ENCODE measurements at places on chromosomes 11 and 22.
A peak's percentile ranks its signal among the peaks of the same experiment; 100 is the strongest.

DNA sequence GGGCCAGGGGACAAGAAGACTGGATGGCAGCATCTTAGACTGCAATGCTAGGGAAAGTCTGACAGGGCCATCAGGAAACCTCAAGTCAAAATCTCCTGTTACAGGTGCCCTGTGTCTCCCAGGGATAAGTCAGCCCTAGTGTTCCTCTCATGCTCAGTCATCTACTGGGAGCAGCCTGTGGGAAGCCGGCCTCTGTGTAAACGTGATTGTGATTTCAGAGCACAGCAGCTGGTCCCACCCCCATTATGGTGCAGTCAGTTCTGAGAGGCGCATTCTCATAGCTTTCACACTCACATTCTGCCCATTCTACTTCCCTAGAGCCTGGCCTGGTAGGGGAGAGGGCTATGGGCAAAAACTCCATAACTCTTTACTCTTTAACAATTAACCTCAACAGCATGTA is 7.2 kb upstream of the SLN start:
- DNase-seq, result no peak

- no peak for DNase-seq
Observed at GRCh38 chr22:22403771-22404170, 104.8 kb downstream of the ZNF280B start.

GRCh38 chr11:113279591-113279990 is 34.8 kb upstream of the TTC12 start:
- DNase-seq, result no peak

DNA sequence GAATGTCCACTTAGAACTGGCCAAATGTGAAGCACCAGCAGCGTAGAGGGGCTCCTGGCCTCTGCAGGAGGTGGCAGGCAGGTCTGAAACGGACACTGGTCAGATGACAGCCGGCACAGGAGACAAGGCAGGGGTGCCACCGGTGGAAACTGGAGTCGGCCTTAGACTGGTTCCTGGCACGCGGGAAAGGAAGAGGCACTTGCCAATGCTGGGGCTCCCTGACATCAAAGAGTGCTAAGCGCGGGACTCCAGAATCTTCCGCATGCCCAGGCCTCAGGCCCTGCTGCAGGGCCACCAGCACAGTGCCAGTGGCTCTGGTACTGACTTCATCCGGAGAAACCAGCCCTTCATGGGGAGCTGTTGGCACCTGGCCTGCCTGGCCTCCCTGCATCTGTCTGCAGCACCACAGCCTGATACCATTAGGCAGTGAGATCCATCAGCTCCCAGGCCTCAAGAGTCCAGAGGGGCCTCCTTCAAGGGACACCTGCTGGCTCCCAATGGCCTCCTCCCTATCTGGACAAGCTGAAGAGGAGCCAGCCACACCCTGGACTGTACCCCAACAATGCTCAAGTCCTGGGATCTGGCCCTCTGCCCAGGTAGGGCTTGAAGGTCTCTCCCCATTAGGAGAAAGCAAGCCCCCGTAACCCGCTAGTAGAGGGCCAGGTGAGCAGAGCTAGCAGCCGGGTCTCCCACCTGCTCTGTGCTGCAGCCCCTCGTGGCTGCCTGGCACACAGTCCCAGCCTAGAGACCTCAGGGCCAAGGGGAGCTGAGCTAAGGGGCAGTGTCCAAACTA is 29.7 kb upstream of the GNB1L start:
- DNase-seq, result no peak

DNA sequence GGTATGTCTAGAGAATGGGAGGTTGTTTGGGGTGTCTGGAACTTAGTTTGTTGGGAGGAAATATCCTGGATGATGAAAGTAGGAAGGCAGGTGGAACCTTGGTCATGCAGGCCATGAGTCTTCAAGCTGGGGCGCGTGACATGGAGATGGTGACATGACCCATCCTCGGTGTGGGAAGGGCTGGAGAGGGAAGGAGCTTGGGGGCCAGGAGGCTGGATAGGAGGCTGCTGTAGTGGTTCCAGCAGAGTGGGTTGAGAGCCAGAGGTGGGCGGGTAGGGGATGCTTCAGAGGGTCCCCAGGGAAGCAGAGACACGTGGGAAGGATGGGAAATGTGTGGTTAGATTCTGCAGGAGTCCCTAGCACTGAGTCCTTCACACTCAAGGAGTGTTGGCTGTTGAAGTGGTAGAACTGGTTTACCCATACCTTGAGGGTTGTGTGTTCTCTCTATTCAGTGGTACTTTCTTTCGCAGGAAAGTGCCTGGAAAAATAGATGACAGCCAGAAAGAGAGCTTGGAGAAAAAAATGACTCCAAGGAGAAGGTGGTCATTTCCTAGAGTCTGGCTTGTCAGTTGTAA is 56.8 kb downstream of the LDLRAD3 start:
- no peak for DNase-seq

DNA sequence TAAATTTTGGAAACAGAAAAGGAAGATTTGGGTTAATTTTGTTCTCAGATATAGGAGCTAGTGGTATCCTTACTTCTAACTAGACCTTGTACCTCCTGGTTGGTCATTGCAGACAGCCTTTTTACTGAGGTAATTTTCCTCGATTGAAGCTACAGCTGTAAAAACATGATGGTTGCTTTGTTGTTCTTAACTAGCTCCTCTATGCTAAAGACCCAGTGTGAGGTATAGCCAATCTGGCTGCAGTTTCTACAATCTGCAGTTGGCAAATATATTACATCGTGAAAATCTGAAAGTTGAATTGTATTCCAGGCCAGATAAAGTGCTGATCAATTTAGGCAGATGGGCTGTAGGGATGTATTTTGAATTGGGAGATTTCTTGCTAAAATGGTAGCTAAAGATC is 116.5 kb downstream of the AASDHPPT start:
- DNase-seq, result no peak

DNA sequence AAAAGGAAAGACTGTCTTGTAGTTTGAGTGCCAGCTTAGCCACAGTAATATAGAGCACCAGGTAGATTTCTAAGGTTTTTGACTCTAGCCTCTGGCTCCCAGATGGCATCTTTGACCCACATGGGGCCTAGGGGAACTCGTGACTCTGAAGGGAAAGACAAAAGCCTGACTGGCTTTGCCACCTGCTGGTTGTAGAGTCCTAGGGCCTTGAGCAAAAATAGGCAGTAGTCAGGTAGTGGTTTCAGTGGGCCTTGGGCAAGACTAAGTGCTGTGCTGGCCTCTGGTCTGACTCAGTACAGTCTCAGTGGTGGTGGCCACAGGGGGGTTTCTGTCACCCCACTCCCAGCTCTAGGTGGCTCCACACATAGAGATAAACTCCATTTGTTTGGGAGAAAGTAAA is 349.4 kb downstream of the FAM181B start:
- DNase-seq, result no peak

- no peak for DNase-seq
Observed at GRCh38 chr22:46214149-46214548, 35.9 kb downstream of the CDPF1 start.

GRCh38 chr22:24096758-24097115 is 84.5 kb upstream of the SUSD2 start:
- no peak for DNase-seq

- no peak for DNase-seq
Observed at GRCh38 chr11:130600616-130601015, 152.2 kb downstream of the ADAMTS15 start.

- DNase-seq, result no peak
Observed at GRCh38 chr22:40010746-40011145, 16.0 kb downstream of the FAM83F start.

DNA sequence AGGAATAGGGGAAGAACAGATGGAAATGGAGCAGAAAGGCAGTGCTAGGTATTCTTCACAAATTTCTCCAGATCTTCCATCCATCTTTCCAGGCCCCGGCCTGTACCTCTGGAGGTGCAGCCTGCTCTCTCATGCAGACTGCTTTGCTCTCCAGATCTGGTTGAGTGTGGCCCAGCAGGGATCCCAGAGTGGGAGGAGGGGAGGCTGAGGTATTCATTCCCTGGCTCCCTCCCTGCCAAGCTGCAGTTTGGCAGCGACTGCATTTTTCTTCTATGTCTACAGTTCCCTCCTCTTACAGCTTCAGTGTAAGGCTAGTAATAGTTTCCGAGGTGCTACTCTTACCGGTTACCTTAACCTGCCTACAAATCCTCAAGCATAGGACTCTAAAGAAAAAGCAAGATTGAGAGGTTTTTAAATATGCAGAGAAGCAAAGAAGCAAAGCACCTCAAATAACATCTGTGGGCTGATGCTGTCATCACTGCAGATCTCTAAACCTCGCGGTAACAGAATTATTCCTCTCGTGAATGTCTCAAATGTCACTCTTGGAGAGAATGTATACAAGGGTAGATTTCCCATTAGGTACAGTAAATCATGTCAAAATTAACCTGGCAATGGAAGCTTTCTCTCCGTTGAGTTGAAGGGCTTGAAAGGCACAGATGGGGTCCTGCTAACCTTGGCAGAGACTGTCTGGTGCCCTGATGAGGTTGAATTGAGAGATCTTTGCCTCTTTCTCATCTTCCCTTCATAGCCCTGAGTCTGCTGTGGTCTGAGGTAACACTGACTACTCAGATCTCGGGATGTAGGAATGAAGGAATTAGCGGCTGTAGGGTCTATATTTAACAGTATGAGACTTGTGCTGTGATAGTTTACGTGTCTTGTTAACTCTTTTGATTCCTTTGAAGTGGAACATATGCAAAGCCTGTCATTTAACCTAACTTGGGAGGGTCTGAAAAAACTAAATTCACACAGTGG is 297.9 kb upstream of the C11orf87 start:
- peak; percentile 1 for DNase-seq

DNA sequence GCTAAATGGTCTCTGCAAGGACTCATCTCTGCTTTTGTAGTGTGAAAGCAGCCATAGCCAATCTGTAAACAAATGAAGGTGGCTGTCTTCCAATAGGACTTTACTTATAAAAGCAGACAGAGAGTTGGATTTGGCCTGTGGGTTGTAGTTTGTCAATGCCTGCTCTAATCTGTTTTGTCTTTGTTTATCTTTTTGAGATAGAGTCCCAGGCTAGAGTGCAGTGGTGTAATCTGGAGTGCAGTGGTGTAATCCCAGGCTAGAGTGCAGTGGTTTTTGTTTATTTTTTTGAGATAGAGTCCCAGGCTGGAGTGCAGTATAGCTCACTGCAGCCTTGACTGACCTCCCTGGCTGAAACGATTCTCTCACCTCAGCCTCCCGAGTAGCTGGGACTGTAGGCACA is 8.6 kb downstream of the PPP6R3 start:
- no peak for DNase-seq

GRCh38 chr11:94515398-94515797 is 3.1 kb downstream of the C11orf97 start:
- DNase-seq, result no peak

GRCh38 chr11:20355221-20356219 is 8.0 kb upstream of the HTATIP2 start:
- no peak for DNase-seq

DNA sequence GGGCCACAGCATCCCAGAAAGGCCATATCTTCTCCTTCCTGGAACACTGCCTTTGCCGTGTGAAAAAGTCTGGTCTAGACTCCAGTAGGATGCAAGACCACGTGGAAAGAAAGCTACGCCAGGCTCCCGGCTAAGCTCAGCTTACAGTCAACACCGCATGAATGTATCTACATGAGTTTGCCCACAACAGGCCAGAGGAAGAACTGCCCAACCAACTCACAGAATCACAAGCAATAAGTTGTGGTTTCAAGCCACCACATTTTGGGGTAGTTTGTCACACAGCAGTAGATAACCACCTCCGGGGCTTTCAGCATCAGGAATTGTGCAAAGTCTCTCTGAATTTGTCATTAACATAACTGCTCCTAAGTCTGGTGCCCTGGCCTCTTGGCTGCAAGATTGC is 27.3 kb downstream of the HSPA8 start:
- DNase-seq, result no peak

DNA sequence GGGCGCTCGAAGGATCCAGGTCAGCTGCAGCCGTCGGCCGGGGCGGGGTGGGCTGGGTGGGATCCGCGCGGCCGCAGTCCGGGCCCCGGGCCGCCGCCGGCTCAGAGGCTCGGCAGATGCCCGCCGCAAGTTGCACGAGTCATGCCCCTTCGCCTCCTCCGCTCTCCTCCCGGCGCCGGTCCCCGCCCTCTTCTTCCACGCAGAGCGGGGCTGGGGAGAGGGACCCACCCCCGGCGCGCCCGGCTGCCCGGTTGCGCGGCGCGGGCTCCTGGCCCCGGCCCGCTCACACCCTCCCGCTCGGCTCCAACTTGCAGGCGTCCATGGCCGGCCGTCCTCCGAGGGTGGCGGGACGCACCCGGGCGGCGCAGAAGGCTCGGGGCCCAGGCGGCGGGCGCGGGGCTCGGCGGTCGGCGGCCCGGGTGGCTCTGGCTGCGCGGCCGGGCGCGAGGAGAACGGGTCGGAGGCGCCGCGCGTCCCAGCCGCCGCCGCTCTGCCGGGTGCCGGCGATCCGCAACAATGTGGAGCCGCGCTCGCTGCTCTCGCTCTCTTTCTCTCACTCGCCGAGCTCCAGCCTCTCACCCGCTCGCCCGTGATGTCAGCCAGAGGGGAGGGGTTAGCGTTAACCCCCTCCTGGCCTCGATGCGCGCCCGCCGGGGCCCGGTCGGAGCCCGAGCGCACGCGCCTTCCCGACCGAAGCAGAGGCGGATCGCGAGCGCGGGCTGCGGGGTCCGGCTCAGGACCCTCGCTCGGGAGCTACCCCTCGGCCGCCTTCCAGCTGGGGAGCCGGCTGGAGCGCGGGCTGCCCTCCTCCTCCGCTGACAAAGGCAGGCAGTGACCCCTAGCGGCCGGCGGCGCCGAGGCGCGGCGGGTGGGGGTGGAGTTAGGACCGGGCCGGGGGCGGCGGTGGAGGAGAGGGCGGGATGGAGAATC is at the start of gene NECTIN1:
Gene NECTIN1, minus strand, starts transcription at position 550 of the 930 bp plus-strand sequence. CDS start 647 bp downstream, outside the sequence.
- peak; percentile 77 for DNase-seq

- DNase-seq, result no peak
Observed at GRCh38 chr22:46631113-46631512, 10.9 kb downstream of the GRAMD4 start.

DNA sequence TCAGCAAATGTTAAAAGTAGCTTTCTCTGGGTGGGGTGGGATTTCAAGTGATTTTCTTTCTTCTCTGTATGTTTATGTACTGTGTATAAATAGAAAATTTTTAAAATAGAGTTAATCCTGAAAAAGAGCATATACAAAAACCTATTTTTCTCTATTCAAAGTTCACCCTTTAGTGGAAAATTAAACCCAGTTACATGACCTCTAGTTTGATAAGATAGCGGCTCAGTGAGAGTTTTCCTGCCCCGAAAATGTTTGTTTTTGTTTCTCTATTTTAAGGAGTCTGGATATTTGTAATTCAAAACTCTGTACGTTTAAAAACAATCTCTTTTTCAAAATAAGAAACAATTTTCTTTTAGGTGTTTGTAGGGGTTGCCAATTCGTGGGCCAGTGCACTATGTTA is 42.1 kb upstream of the PITPNB start:
- no peak for DNase-seq

GRCh38 chr11:532986-533585 is 2.3 kb downstream of the HRAS start:
- no peak for DNase-seq

DNA sequence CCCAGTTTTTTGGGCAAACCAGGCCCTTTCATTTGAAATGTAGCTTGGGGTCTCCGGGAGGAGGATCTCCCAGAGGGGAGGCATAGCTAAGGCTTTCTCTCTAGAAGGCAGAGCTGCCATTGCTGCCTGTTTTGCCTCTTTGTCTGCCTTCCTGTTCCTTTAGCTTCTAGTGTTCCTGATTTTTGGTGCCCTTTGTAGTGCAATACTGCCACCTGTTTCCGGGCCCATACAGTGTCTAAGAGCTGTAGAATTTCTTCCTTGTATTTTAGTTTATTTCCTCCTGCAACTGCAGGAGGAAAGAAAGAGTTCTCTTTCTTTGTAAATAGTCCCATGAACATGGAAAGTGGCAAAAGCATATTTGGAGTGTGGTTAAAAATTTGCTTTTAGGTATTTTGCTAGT is 19.3 kb upstream of the GLYATL1 start:
- no peak for DNase-seq

GRCh38 chr22:41301085-41302020 is at the start of gene ZC3H7B:
TSS of gene ZC3H7B (plus strand) at chr22:41301525. CDS start at chr22:41320661, 19,136 bp downstream.
- peak; percentile 33 for DNase-seq

GRCh38 chr11:1899090-1899489 is 7.4 kb upstream of the PRR33 start:
- DNase-seq, result no peak
